NCI-H510A (cell line): ENCODE measurements at places on chromosomes 7 and 10.

DNA sequence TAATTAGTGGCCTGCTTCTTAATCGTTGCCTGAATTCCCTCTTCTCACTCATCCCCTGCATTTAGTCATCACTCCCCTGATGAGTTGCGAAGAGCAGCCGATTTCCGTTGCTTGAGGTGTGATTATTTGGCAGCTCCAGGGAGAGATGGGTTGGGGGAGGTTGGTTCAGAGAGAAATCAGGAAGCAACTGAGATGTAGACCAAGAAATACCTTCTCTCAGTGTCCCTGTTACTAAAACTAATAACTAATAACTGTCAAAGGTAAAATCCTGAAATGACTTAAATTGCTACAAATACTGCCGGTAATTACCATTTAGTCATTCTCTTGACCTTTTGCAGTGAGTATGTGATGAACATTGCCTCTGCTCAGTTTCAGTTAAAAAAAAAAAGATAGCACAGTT lies 76.9 kb downstream of the ELMO1 start:
- no peak for DNase-seq

GRCh38 chr7:101668726-101669125 lies 39.6 kb upstream of the MYL10 start:
- DNase-seq: no peak

- peak; percentile 14 for DNase-seq
Observed at GRCh38 chr7:87600130-87601124, at the start of gene ABCB1. Gene ABCB1 (minus strand): TSS chr7:87600884. CDS start chr7:87600184, 700 bp downstream.

DNA sequence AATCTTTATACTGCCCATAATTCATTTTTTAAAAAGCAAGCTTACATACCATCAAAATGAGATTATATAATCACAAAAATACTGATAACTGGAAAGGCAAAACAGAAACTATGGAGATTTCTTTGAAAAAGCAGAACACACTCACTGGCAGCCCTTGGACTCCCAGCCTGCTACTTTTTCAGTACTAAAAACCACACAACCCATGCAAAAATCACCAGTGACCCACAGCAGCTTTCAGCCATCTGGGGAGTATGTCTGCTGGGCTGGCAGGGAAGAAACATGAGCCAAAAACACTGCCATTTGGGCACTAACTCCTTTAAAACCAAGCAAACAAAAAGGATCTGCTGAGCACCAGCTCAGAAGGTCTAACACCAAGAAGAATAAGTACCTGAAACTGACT lies 80.0 kb upstream of the DDC start:
- DNase-seq: no peak

GRCh38 chr10:125283836-125284614 lies 123.7 kb upstream of the CTBP2 start:
- no peak for DNase-seq

DNA sequence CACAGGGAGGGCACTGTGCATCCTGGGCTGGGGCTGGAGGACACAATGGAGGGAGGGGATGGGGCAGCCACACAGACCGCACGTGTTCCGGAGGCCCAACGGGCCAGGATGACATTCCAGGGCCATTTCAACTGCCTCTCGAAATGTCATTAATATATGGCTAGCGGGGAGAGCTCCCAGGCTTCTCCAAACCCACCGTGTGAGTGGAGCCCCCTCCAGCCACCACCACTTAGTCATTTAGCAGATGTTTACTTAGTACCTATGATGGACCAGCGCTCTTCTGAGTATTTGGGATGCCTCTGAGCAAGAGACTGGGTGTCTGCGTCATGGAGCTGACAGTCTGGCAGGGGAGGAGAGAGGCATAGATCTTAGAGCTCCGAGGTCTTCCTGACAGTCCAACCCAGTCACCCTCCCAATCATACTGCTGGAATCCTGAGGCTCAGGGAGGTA lies 107.3 kb downstream of the ZMIZ1 start:
- DNase-seq: no peak

GRCh38 chr7:73851410-73852338 lies 9.3 kb upstream of the TMEM270 start:
- DNase-seq: no peak

GRCh38 chr7:36103837-36104561 lies 49.1 kb upstream of the EEPD1 start:
- no peak for DNase-seq
